ENCODE measurements at places on chromosomes 4 and X.
A peak's percentile ranks its signal among the peaks of the same experiment; 100 is the strongest.

DNA sequence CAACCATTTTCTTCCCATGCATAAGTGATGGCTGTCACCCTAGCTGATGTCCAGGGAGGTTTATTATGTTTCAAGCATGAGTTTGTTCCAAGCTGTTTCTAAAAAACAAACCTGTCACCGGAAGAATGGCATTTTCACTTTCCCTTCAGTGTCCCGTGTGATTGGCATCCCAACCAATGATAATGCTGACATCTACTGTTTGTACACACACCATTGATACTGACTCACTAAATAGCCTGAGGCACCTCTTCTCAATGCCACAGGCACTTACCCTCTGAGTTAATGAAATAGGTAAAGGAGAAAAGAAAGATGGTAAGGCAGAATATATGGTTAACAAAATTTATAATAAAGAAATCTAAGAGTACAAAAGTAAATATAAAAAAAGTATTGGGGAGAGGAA is 23.1 kb upstream of the VCX2 start:
- DNase-seq: no peak

GRCh38 chrX:156004256-156004655 is 6.8 kb downstream of the IL9R start:
- no peak for DNase-seq

DNA sequence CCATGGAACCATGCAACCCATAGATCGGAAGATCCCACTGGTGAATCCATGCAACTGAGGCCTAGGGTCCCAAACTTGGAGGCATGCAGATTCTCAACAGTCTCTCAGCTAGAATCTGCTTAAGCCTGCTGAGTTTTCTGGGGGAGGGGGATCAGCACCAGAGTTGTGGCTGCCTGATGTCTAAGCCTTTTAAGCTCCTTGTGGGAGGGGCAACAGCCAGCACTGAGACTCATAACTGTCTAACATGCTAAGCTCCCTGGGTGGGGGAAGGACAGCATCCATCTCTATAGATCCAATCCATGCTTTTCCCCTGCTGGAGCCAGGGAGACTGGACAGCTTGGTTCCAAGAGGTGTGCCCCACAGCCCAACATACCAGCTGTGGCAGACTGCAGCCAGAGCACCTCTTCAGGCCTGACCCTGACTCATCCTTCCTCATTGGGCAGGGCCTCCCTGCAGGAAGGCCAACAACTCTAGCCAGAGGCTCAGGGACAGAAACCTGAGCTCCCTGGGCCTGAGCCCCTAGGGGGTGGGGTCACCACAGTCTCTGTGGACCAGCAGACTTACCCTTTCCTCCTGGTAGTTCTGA is 300.1 kb upstream of the SLC7A11 start:
- no peak for DNase-seq

- DNase-seq: no peak
Observed at GRCh38 chrX:20015422-20015821, 24.6 kb upstream of the BCLAF3 start.

GRCh38 chr4:2418650-2419571 is at the start of gene CFAP99:
Gene CFAP99, plus strand, starts transcription at chr4:2418955.
- peak; percentile 94 for DNase-seq
